ENCODE measurements at places on chromosomes 4 and X.
A peak's percentile ranks its signal among the peaks of the same experiment; 100 is the strongest.

- H3K27ac ChIP-seq = no peak overlapping the region
- peaks cover 16% of the 10 kb centered on the region for H3K4me1 ChIP-seq
- no peak overlapping the region for H3K4me3 ChIP-seq
- H3K27me3 ChIP-seq = no peaks in the 10 kb centered on the region
- no peaks in the 10 kb centered on the region for H3K36me3 ChIP-seq
- ATAC-seq = no peak
Observed at GRCh38 chr4:139973015-139973414, 181.0 kb downstream of the MAML3 start.

DNA sequence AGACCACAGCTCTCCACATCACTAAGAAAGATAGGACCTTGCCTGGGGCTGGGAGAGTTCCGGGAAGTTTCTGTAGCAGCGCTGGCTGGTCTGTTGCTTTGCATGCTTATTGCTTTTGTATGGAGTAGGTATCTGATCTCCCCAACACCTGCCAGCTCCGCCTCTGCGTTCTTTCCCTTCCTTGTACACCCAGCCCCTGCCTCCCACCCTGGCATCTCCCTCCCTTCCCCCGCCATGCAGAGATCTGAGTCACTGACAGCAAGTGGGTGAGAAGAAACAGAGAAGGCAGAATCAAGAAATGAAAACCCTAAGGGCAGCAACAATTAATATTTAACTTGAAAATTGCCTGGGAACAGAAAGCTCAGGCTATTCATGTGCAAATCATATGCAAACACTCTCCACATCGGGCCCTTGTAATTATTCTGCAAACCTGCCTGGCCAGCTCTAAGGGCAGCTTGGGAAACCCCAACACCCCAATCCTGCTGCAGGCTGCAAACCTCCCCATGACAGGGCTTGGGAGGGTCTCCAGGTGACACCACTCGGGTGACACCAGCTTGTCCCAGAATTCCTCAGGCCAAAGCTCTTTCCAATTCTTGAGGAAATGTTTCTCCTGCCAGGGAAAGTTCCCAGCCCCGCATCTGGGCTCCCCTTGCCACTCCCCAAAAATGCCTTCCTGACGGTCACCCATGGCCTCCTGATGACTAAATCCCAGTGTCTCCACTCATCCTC lies 257.2 kb downstream of the FBXW7 start:
- no peak overlapping the region for H3K27ac ChIP-seq
- no peak for ATAC-seq
- peaks cover 9% of the 10 kb centered on the region for H3K27me3 ChIP-seq
- H3K4me3 ChIP-seq = no peak overlapping the region
- no peaks in the 10 kb centered on the region for H3K4me1 ChIP-seq
- no peaks in the 10 kb centered on the region for H3K36me3 ChIP-seq

GRCh38 chr4:184369871-184370270 lies 104.5 kb downstream of the IRF2 start:
- no peak for ATAC-seq
- no peak overlapping the region for H3K4me3 ChIP-seq
- no peaks in the 10 kb centered on the region for H3K27me3 ChIP-seq
- H3K36me3 ChIP-seq = peaks cover 12% of the 10 kb centered on the region

DNA sequence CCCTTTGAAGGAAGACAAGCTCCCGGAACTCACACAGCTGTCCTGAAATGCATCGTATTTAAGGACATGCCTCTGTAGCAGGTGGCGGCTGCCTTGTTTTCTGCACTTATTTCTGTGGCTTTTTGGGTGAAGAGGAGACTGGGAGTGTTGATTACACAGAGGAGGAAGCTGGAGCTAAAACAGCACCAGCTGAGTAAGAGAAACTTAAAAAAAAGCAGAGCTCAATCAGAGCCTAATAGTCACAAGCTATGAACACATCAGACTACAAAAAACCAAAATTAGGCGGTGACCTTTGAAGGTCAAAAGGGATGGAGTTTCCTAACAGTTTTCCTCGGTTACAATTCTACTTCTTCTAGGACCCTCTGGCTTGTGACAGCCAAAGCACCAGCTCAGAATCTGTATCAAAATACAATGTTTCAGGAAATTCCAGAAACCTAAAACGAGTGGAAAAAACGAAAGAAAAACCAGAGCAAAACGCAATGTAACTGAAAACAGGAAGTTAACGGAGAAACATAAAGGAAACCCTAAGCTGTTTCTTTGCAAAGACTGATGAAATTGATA lies 13.5 kb downstream of the PRKX start:
- peaks cover 7% of the 10 kb centered on the region for H3K36me3 ChIP-seq
- H3K27ac ChIP-seq = peak overlapping the region; percentile 97
- H3K27me3 ChIP-seq = no peaks in the 10 kb centered on the region

- H3K4me1 ChIP-seq = no peaks in the 10 kb centered on the region
- H3K36me3 ChIP-seq = no peaks in the 10 kb centered on the region
- no peak for ATAC-seq
- no peaks in the 10 kb centered on the region for H3K27me3 ChIP-seq
- no peak overlapping the region for H3K27ac ChIP-seq
Observed at GRCh38 chrX:131577999-131578734, 34.3 kb downstream of the OR13H1 start.

DNA sequence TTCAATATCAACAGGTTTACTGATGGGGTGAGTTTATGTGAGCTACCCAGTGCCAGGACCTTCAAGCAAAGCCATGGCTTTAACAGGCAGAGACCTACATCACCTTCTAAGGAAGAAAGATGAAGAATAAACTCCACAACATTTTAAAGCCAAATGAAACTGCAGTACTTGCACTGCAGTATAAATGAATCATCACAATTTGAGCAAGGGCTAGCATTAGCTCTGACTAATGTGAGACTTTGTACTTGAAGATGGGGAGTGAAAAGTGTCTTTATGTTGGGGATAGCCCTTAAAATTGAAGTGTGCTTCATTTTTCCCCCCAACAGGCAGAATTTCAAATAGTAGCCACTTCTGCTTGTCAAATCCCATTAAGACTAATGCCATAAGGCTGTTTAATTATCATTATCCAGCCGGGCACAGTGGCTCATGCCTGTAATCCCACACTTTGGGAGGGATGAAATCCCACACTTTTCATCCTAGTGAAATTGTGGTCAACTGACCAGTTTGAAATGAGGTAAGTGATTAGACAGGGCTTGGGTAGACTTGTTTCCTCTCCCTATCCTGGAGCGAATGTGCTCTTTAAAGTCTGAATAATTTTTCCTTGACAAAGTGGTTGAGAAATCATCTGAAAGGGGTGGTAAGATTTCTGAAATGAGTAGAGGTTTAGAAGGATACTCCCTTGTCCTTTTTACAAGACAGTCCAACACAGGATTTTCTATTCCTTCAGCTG lies 27.2 kb upstream of the GPR34 start:
- no peak overlapping the region for H3K27ac ChIP-seq
- ATAC-seq = no peak
- peaks cover 12% of the 10 kb centered on the region for H3K4me1 ChIP-seq
- H3K36me3 ChIP-seq = peaks cover 32% of the 10 kb centered on the region
- no peak overlapping the region for H3K4me3 ChIP-seq

DNA sequence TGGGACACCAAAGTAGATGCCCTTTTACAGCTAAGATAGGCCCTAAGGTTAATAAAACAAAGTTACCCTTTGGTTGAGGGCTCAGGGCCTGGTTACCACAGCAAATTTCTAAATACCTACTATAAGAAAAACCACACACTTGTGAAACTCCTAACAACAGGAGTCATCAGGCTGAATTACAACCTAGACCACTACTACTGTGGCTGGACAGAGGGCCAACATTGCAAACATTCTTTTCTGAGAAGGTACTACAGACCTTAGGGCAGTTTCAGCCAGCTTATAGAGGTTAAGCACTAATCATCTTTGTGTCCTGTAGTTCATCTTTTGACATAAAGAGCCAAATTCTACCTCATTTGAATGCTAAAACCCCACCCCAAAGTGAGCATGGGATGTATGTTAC lies 504.0 kb downstream of the RAPGEF2 start:
- ATAC-seq = no peak
- H3K27me3 ChIP-seq = no peaks in the 10 kb centered on the region
- no peak overlapping the region for H3K27ac ChIP-seq
- H3K4me3 ChIP-seq = no peak overlapping the region

GRCh38 chrX:48045410-48046311 lies 25.8 kb downstream of the ZNF630 start:
- H3K4me3 ChIP-seq = no peak overlapping the region
- H3K27me3 ChIP-seq = no peaks in the 10 kb centered on the region
- H3K27ac ChIP-seq = no peak overlapping the region
- H3K4me1 ChIP-seq = peaks cover 5% of the 10 kb centered on the region
- ATAC-seq = no peak

DNA sequence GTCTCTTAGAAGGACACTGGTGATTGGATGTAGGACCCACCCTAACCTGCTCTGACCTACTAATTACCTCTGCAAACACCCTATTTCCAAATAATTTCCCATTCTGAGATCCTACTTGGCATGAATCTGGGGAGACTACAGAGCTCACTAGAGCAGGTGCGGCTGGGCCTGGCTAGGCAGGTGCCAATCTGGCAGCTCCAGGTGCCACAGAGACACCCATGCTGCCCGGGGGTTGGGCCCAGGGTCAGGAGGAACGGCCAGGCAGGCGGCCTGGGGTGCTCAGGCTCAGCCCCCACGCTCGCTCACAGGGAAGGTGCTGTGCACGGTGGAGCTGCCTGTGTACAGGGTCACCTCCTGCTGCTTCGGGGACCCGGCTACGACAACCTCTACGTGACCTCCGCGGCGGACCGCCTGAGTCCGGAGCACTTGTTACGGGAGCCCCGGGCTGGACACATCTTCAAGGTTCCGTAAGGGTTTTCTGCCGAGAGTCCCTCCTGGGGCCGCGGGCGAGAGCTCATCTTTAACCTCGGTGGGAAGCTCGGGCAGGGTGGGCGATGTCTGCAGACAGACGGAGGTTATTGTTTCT lies 26.5 kb upstream of the PLCXD1 start:
- no peaks in the 10 kb centered on the region for H3K27me3 ChIP-seq
- peak; percentile 8 for ATAC-seq
- no peak overlapping the region for H3K4me3 ChIP-seq
- H3K36me3 ChIP-seq = peaks cover 14% of the 10 kb centered on the region
- no peak overlapping the region for H3K27ac ChIP-seq
- peaks cover 7% of the 10 kb centered on the region for H3K4me1 ChIP-seq

- H3K27me3 ChIP-seq = no peaks in the 10 kb centered on the region
- no peaks in the 10 kb centered on the region for H3K4me1 ChIP-seq
- peaks cover 5% of the 10 kb centered on the region for H3K36me3 ChIP-seq
Observed at GRCh38 chrX:100946299-100946927, 17.7 kb upstream of the XKRX start.

DNA sequence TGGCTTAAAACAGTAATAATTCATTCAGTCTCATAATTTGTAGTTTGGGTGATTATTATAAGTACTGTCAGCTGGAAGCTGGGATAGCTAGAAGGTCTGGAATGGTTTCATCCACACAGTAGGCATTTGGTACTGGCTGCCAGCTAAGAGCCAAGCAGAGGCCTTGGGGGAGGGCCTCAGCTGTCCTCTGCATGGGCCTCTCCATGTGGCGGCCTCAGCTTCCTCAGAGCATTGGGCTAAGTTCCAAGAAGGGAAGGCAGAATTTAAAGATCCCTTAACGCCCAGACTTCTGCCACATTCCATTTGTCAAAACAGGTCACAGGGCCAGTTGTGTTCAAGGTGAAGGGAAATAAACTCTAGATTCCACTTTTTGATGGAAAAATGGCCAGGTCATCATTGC lies 93.3 kb downstream of the NEUROG2 start:
- no peak for ATAC-seq
- no peaks in the 10 kb centered on the region for H3K27me3 ChIP-seq

DNA sequence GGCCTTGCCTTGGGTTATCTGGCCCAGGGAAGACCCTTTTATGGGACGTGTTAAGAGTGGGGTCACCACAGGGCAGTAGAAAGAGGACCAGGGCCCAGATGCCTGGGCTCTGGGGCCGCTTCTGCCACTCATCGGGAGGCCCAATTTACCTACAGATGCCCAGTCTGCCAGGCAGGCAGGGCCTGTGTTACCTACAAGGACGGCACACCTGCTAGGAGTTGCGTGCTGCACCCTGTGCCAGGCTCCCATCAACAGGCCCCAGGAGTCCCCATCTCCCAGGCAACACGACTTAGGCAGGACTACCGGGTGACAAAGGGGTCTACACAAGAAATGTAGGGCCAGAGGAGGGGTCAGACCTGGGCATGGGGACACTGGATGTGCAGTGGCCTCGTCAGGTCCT lies 34.6 kb downstream of the WDR1 start:
- no peaks in the 10 kb centered on the region for H3K27me3 ChIP-seq

- H3K27ac ChIP-seq = peak overlapping the region; percentile 16
- peaks cover 33% of the 10 kb centered on the region for H3K36me3 ChIP-seq
- H3K4me3 ChIP-seq = no peak overlapping the region
- peaks cover 14% of the 10 kb centered on the region for H3K4me1 ChIP-seq
- no peak for ATAC-seq
Observed at GRCh38 chr4:77044461-77045150, 31.2 kb downstream of the CCNI start.

DNA sequence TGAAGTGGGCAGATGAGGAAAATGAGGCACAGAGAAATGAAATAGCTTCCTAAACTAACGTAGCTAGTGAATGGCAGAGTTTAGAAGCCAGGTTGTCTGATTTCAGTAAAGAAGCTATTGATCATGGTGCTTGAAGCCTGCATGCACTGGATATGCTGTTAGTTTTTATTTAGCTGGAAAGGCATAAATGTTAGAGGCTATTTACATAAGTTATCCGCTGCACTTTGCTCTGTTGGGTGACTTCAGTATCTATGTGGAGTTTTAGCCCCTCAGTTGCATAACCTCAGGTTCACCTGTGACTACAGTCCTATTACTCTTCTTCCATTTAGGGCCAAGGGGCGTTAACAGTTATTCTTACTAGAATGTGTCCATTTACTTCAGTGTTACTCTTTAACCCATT lies 522.4 kb upstream of the RPS6KA3 start:
- H3K4me1 ChIP-seq = no peaks in the 10 kb centered on the region
- H3K27me3 ChIP-seq = no peaks in the 10 kb centered on the region
- no peak overlapping the region for H3K4me3 ChIP-seq
- H3K27ac ChIP-seq = no peak overlapping the region

DNA sequence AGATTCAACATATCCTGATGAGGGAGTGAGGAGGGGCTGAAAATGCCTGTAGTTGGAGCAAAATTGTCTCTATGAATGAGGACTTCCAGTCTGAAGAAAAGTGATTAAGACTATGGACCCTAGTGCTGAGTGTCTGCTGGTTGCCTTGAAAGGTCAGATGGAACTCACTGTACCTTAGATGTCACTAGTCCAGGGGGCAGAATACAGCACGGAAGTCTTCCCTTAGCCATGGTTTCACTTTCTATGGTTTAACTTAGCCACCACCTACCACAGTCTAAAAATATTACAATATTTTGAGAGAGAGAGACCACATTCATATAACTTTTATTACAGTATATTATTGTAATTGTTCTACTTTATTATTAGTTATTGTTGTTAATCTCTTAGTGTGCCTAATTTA lies 223.1 kb downstream of the FMR1NB start:
- H3K4me3 ChIP-seq = no peak overlapping the region
- H3K36me3 ChIP-seq = no peaks in the 10 kb centered on the region
- no peak for ATAC-seq
- H3K27ac ChIP-seq = no peak overlapping the region
- no peaks in the 10 kb centered on the region for H3K27me3 ChIP-seq
- H3K4me1 ChIP-seq = no peaks in the 10 kb centered on the region

- H3K27ac ChIP-seq = no peak overlapping the region
- no peak for ATAC-seq
- peaks cover 17% of the 10 kb centered on the region for H3K36me3 ChIP-seq
- no peak overlapping the region for H3K4me3 ChIP-seq
Observed at GRCh38 chr4:128353791-128354190, 66.2 kb upstream of the PGRMC2 start.

All from stimulated activated memory B cell treated with anti-CD40 and anti-IgM and Interleukin-4, amounts not matched to agents 10 μg/mL and 1 μg/mL and 100 μg/mL, for 72 hours (primary cell).